Smooth muscle cell of the coronary artery (primary cell): ENCODE measurements at places on chromosomes 13 and 19. TPM values are rescaled to one million over a fixed set of nuclear protein-coding genes. Genes with fewer than 3 reads are reported as not detected.

TMEM86B gene
- total RNA-seq, result 0.98 and 1.2 TPM in 2 replicates

OR4F17 gene
- total RNA-seq, result not detected in 2 replicates

LONP1 gene
- total RNA-seq, result 116 and 155 TPM in 2 replicates

ABHD13 gene
- total RNA-seq, result 2.0 and 4.4 TPM in 2 replicates

BCKDHA gene
- total RNA-seq, result 27.8 and 46.7 TPM in 2 replicates

TNFSF9 gene
- total RNA-seq, result under 0.01 and 0.30 TPM in 2 replicates

ZNF546 gene
- 3.1 and 3.6 TPM in 2 replicates for total RNA-seq

ZNF527 gene
- 3.5 and 4.5 TPM in 2 replicates for total RNA-seq

F7 gene
- total RNA-seq, result not detected in 2 replicates

HIF3A gene
- 0.38 and 3.3 TPM in 2 replicates for total RNA-seq

KCNC3 gene
- total RNA-seq, result not detected in 2 replicates

CRX gene
- total RNA-seq, result not detected in 2 replicates

BICRA gene
- 0.82 and 2.8 TPM in 2 replicates for total RNA-seq

PNMA8A gene
- total RNA-seq, result 0.94 and 6.5 TPM in 2 replicates

RNF17 gene
- total RNA-seq, result 0.30 TPM in 1 of 2 replicates, not detected in the other

ZNF442 gene
- 4.0 and 4.8 TPM in 2 replicates for total RNA-seq

SERP2 gene
- total RNA-seq, result 3.4 and 3.8 TPM in 2 replicates

KLK6 gene
- 0.08 TPM in 1 of 2 replicates, not detected in the other for total RNA-seq

CNFN gene
- total RNA-seq, result not detected in 2 replicates
